GM12878 (cell line): ENCODE measurements at places on chromosomes 7 and 10.

DNA sequence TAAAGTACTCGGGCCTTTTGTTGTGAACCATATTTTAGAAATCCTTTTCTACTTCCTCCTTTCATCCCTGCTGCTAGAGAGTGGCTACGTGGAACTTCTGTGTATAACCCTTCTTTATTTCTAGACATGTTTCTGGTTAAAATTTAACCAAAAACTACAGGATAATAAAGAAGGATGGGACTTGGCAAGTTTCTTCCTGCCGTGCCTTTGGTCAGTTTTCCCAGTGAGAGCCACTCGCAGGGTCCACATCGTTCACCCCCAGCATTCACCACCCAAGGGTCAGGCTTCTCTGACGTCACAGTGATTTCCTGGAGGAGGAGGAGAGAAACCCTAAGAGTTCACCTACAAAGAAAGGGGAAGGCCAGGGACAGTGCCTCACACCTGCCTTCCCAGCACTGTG is 45.4 kb downstream of the NKX6-2 start:
- DNase-seq, result no peak

DNA sequence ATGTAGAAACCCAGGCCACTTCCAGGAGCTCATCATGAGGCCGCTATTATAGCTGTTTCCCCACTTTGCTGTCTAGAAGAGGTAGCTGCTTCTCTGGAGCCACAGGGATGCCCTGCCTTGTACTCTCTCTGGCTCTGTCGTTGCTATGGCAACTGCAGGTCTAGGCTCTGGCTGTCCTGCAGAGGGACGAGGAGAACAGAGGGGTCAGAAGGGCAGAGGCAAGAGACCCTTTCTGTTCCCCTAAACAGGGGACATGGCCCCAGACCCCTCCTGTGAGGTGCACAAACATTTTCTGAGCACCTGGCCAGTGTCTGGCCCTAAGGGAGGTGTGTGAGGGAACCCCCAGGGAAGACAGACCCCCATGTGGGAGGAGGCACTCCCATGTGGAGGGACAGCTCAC is 31.4 kb downstream of the ITPRIP start:
- DNase-seq, result no peak

- DNase-seq, result no peak
These were observed 73.6 kb downstream of the ABCA13 start for GRCh38 chr7:48244864-48245271.

DNA sequence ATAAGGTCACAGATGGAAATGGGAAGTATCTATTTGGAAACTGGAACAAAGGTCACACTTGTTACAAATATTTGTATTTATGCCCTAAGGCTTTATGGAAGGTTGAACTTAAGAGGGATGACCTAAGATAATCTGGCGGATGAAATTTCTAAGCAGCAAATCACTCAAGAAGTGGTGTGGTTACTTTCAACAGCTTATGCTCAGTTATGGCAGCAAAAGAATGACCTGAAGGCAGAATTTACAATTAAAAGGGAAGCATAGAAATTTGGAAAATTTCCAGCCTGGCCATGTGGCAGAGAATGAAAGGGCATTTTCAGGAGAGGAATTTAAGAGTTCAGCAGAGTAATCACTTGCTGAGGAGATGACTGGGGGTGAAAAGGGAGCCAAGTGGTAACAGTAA is 95.8 kb upstream of the TNS3 start:
- no peak for DNase-seq

GRCh38 chr10:132363376-132363775 is 31.4 kb downstream of the LRRC27 start:
- no peak for DNase-seq

GRCh38 chr7:86657948-86658347 is 14.2 kb downstream of the GRM3 start:
- no peak for DNase-seq

GRCh38 chr10:116802876-116803275 is 46.4 kb upstream of the ENO4 start:
- no peak for DNase-seq

GRCh38 chr7:92360387-92360786 is 86.9 kb upstream of the GATAD1 start:
- DNase-seq, result no peak

DNA sequence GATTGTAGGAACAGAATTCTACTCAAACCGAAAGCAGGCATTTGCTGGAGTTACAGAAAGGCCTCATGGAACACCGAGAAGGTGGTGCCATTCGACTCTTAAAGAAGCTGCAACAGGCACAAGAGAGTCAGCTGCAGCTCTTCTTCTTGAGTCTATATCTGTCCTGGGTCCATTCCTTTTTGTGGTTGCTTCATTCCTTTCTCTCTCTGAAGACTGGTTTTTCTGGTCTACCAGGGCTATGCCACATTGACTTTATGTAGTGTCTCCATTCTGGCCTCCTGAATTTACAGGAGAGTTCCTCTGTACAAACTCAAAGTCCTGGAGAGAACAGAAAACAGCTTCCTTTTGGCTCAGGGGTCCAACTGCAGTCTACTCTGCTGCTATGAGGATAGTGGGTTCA is 132.8 kb downstream of the CFTR start:
- DNase-seq, result no peak

GRCh38 chr10:74425456-74426001 is 274.5 kb downstream of the ADK start:
- no peak for DNase-seq

DNA sequence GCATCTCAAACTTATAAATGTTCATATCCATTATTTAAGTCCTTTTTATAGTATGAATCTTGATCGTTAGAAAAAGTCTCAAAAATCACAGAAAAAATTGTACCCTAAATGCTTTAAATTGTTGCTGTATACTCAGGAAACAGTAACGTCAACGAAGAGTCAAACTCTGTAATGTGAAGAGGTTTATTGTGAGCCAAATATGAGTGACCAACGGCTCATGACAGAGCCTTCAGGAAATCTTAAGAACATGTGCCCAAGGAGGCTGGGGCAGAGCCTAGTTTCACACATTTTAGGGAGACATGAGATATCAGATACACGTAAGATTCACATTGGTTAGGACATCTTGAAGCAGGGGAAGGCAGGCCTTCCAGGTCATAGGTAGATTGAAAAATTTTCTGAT is 86.1 kb downstream of the PIP4K2A start:
- DNase-seq, result no peak

DNA sequence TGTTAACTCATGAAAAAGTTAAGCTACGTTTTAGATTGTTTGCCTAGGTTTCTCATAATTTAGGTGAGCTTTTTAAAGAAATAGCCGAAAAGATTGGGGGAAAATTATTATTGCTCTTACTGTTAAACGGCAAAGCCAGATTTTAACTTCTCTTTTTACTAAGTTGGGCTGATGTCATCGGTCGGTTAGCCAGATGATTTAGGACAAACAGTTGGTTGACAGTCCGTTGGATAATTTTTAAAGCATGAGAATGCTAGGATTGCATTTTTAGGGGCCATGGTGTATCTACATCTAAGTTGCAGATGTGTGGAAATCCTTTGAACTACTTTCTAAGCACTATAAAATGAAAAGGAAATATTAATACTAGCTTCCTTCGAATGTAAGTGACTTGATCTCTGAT is 280.9 kb upstream of the AKR1E2 start:
- no peak for DNase-seq

- no peak for DNase-seq
These were observed 163.3 kb downstream of the IPMK start for GRCh38 chr10:58104351-58104751.

DNA sequence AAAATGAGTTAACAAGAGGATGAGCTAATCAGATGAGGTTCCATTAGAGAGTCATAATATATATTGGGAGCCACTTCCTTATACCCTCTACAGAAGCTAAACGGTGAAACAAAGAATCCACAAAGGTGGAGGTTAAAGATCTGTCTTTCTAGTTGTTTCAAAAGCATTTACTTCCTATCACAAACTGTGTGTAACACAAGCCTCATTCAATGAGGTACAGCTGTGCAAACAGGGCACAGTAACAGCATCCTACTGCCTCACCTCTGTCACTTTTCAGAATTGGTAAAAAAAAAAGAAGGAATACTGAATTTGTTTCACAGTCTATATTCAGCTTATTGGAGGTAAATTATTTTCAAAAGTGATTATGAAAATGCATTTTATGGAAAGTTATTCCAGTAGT is 128.7 kb downstream of the AGMO start:
- DNase-seq, result no peak

GRCh38 chr7:55623617-55624016 is 51.3 kb upstream of the VOPP1 start:
- no peak for DNase-seq

DNA sequence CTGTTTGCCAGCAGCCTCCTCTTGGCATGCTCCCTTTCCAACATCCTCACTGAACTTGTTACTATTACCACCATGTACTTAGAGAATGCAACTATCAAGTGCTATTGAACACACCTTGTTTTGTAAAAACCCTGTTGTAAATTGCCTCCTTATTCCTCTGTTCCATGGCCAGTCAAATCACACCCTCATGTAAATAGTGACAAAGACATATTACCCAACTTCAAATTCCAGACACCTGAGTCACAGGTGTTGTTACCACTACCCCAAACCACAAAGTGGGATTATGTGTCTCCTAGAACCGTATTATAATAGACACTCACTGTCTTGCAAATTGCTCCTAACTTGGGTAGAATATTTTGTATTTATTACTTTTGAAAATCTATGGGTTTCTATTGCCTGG is 263.2 kb upstream of the C7orf33 start:
- no peak for DNase-seq

- DNase-seq, result no peak
These were observed 74.1 kb upstream of the KCNMA1 start for GRCh38 chr10:77711683-77712049.

GRCh38 chr7:49980465-49980864 is 112.6 kb downstream of the ZPBP start:
- no peak for DNase-seq

DNA sequence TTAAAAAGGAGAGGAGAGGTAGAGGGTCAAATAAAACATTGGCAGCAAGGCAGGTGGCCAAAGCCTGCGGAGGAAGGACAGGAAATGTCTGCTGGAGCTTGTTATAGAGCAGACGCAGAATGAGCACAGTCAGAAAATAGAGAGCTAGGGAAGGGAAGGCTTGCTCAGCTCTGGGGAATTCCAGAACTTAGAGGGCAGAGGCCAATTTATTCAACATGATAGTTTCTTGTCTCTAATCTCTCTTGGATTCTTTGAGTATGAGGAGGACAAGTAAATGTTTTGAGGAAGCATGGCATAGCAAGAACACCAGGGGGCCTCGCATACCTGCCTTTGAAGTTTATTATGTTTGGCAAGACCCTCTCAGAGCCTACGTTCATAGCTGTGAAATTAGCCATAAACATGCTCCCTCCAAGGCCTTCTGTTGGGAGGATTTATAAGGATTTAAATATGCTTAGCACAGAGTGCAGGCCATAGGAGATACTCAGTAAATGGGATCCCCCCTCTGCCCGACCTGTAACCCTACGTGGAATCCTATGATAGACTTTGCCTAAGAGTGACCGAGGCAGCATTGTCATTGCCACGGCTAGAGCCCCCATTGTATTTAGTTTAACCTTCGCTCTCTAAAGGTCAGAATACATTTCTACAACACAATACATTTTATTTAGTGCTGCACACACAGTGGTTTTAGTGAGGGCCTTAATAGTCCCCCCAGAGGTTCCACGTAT is 293.9 kb downstream of the CCDC3 start:
- DNase-seq, result peak; percentile 11

DNA sequence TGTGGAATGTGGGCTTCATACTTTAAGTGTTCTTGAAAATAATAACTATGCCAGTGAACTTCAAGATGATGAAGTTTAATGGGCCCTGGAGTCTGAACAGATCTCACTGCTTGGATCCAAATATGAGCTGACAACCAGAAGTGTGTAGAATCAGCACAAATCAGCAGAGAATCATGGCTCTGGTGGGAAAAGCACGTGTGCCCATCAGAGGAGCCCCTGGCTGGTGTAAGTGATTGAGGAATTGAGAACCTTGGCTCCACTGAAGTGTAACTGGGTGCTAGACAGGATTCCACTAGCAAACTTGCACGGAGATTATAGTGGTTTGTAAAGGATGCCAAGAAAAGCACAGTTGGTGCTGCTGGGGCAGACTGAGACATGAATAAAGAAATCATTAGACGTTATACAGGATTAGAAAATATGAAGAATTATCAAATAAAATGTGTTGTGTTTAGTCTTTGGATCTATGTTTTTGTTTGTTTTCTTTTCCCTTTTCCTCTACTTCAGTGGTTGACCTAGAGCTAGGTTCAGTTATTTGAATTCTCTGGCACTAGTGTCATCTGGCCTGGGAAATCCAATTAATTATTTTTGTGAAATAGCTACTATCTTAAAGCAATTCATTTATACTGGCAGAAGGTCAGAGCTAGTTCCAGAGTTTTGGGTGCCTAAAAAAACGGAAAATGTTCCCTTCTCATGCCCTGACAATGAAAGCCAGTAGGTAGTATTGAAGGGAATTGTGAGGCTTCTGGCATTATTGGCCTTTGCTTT is 175.7 kb upstream of the MEOX2 start:
- no peak for DNase-seq

GRCh38 chr7:80231707-80232106 is 97.1 kb downstream of the GNAI1 start:
- DNase-seq, result no peak

DNA sequence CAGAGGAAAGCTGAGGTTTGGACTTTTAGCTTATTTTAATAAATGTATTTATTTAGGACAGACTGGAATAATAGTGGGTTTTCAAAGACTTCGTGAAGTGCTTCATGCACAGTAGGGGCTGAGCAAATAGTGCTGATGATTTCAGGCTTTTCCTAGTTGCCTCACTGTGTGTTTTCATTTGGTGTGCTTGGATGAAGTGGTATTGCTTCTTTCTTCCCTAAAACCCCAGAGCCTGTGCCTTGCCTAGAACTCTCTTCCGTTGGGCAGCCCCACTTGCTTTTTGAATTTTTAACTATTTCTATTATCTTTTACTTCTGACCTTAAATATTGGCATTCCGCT is 49.6 kb downstream of the ARID5B start:
- no peak for DNase-seq

- no peak for DNase-seq
These were observed 10.8 kb downstream of the MYL10 start for GRCh38 chr7:101618207-101618839.

- peak; percentile 54 for DNase-seq
These were observed 25.2 kb upstream of the OTUD1 start for GRCh38 chr10:23413629-23414089.

- DNase-seq, result peak; percentile 26
These were observed 19.0 kb upstream of the ANKRD2 start for GRCh38 chr10:97553575-97554031.
